HepG2 (cell line): ENCODE measurements at places on chromosomes 5 and 9.

GRCh38 chr5:135392256-135392655, 6.8 kb downstream of the MACROH2A1 start:
- H3K4me1 ChIP-seq: peaks cover 62% of the 10 kb centered on the region
- DNase-seq: no peak
- H3K27ac ChIP-seq: no peak overlapping the region
- H3K27me3 ChIP-seq: no peaks in the 10 kb centered on the region
- no peak overlapping the region for H3K4me3 ChIP-seq
- H3K36me3 ChIP-seq: peaks cover 18% of the 10 kb centered on the region

DNA sequence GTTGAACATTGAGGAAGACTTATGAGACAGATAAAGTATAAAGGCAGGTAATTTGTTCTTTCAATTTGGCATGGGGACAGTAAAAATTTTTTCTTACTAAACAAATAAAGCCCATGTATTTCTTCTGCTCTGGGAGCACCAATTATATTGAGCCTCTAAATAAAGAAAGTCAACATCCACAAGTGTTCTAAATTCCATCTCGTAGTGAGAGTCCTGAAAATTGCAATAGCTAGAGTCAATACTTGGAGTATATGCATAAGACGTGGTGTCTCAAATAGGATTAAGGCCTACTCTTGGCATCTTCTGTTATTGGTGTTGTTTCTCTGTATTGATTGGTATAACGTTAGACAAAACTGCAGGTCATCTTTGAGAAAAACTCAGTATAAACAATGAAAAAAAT, 120.5 kb upstream of the CDKN2B start:
- no peaks in the 10 kb centered on the region for H3K4me1 ChIP-seq
- no peaks in the 10 kb centered on the region for H3K36me3 ChIP-seq
- DNase-seq: no peak
- H3K27ac ChIP-seq: no peak overlapping the region
- H3K4me3 ChIP-seq: no peak overlapping the region

DNA sequence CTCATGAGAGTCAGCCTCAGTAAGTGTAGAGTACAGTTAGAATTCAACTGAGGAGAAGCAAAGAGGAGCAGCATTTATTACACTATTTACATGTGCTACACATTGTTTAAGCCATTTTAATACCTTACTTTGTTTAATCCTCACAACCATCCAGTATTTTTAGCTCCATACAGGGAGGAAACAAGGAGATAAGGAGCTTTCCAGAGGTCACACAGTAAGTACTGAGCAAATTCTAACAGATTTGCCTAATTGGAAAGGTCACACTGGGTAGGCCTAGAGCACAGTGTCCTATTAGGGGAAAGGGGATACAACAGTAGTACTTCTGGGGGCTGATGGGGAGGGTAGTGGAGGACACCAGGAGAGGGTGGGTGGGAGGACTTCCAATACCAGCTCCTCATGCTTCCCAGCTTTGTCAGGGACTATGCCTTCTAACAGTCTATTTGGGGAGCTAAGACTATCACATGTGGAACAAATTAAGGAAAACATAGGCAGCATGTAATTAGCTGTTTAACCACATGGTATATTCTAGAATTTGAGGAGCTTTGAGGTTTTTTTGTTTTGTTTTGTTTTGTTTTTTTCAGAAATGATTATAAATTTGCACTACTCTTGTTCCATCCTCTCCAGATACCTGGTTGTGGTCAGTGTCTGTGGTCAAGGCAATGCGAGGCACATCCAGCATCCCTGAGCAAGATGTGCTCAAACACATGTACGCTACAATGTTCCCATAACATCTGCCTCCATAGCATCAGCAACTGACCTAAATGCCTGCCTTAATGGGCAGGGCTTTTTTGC, 96.0 kb upstream of the SLC12A2 start:
- H3K36me3 ChIP-seq: no peaks in the 10 kb centered on the region
- no peaks in the 10 kb centered on the region for H3K27me3 ChIP-seq
- DNase-seq: no peak

- no peaks in the 10 kb centered on the region for H3K36me3 ChIP-seq
- DNase-seq: no peak
- no peak overlapping the region for H3K4me3 ChIP-seq
These were observed 23.8 kb downstream of the TRPM3 start for GRCh38 chr9:71097671-71098070.

GRCh38 chr9:81522716-81523551, 166.4 kb downstream of the TLE1 start:
- peak overlapping the region; percentile 26; the same call in 1 of the 2 replicates for H3K4me3 ChIP-seq
- DNase-seq: peak; percentile 77
- no peaks in the 10 kb centered on the region for H3K36me3 ChIP-seq
- H3K27me3 ChIP-seq: no peaks in the 10 kb centered on the region
- peaks cover 42% of the 10 kb centered on the region for H3K4me1 ChIP-seq
- peak overlapping the region; percentile 24 for H3K27ac ChIP-seq

DNA sequence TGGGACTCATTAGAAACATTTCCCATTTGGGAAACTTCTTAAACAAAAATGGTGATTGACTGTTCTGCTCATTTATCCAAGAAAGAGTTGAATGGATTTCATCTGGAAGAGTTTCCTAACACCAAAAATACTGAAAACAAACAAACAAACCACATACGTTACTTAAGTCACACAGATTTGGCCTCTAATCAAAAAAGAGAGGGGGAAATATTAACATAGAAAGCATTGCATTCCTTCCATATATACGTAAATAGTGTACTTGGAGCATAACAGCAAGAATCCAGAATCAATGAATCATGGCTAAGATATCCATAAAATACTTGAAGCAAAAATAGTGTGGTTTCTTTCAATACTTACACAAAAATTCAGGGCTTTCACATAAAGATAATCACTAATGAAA, 189.8 kb upstream of the MAP3K1 start:
- no peak overlapping the region for H3K4me3 ChIP-seq
- H3K36me3 ChIP-seq: no peaks in the 10 kb centered on the region
- no peaks in the 10 kb centered on the region for H3K27me3 ChIP-seq
- H3K27ac ChIP-seq: no peak overlapping the region
